ENCODE measurements at places on chromosomes 16 and 17.
A peak's percentile ranks its signal among the peaks of the same experiment; 100 is the strongest.

- no peak for DNase-seq
Observed at GRCh38 chr16:81029930-81030604, 5.6 kb upstream of the ATMIN start.

DNA sequence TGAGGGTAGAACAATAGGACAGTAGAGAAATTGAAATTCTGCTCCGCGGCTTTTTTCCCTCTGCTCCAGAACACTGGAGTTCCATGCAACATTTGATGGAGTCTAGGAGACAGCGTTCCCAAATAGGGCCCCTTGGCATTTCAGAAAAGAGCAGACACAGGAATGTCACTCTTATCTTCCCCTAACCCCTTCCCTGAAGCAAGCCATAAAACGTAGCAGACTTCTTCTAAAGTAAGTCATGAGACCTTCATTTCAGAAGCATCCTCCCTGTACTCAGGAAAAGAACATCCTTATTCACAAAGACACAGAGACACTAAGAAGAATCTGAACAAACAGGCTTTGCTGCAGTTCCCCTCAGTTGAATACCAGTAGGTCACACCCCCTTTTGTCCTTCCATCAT is 296.1 kb upstream of the SOX9 start:
- peak; percentile 12 for DNase-seq

DNA sequence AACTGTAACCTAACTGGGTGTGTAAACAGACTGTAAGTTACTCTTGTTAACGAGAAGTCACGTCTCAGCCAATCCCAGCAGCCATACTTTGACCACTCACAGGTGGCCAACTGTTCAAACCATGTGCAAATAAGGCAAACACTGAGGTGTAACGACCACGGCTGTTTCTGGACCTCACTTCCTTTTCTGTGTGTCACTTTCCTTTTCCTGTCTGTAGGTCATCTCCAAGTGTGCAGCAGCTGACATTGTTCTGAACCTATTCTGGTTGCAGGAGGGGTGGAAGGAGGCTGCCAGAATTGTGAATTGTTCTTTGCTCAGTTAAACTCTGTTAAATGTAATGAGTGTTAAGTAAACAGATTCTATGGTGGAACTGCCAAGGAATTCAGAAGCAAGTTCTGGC is 627.4 kb downstream of the KCNJ2 start:
- DNase-seq = no peak

DNA sequence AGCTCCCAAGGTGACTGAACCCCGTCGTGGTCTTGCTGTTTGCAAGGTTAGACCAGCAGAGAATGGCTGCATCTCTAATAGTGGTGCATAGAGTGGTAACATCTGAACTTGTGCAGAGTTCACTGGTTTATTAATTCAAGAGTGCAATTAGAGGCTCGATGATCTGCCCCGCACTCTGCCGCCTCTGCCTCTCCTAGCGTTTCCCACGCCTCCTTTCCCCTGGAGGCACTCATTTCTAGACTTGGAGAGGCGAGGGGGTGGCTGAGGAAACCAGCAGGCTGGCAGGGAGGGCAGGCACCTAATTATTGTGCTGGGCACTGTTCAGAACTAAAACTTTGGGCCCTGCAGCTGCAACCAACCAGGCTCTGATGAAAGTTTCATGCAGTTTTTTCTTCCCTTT is 363.5 kb upstream of the EEF2KMT start:
- DNase-seq = no peak

DNA sequence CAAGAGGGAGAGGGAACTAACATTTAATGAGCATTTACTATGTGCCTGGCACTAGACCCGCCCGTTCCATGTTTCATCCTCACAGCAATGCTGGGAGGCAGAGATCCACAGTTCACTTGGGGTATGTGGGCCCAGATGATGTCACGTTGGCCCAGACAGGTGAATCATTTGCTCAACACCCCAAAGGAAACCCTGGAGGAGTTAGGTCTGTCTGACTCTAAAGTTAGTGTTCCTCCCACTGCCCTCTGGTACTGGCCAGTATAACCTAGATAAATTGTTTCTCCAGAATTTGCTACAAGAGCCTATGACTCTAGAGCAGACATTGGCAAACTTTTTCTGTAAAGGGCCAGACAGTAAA is 164.6 kb downstream of the VPS53 start:
- no peak for DNase-seq

- no peak for DNase-seq
Observed at GRCh38 chr16:78307824-78308528, 208.5 kb downstream of the WWOX start.

GRCh38 chr17:27538156-27538955 is 82.1 kb downstream of the KSR1 start:
- DNase-seq = no peak

DNA sequence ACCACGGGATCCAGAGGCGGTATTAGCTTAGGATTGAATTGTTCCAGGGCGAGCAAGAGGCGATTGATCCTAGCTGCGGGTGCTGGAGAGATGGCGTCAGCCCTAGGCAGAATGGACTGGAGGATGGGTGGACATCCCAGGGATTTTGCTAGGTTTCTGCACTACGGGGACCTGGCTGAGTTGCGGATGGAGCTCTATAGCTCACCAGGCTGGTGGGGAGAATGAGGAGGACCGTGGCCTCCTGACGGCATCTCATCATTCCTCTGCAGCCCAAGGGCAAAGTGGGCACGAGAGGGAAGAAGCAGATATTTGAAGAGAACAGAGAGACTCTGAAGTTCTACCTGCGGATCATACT is 614 bp downstream of the TMEM208 start:
- no peak for DNase-seq

GRCh38 chr17:34349751-34350150 is 6.5 kb upstream of the CCL13 start:
- DNase-seq = no peak

- no peak for DNase-seq
Observed at GRCh38 chr17:27462714-27463113, 6.5 kb downstream of the KSR1 start.

- DNase-seq = no peak
Observed at GRCh38 chr16:51615141-51615540, 464.1 kb upstream of the SALL1 start.

GRCh38 chr16:26672206-26672605 is 394.5 kb upstream of the C16orf82 start:
- DNase-seq = peak; percentile 47

DNA sequence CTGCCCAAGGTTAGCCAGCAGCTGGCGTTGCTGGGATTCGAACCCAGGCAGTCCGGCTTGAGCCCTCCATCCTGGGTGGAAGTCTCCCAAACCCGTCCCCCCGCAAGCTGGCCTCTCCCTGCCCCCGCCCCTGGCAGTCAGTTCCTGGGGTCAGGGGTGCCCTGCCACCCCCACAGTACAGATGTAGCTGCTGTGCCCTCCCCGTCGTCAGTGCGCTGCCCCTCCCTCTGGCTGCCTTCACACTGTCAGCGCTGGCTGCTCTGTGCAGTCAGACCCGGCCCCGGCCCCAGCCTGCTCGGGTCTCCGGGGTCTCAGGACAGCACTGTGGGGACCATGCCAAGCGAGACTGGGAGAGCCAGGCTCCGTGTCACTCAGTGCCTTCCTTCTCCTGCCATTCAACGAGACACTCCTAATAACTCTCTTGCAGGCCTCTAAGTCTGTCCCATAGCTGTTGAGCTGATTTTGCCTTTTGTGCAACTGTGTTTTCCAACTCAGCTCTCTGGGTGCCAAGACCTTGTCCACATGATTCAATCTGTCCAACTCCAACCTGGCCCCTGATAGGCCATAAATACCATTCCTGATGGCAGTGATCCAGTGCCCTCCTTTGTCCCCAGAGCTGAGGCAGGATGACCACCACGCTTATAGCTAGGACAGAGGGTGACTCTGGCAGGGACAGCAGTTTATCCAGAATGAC is 55.5 kb upstream of the IL34 start:
- DNase-seq = no peak

DNA sequence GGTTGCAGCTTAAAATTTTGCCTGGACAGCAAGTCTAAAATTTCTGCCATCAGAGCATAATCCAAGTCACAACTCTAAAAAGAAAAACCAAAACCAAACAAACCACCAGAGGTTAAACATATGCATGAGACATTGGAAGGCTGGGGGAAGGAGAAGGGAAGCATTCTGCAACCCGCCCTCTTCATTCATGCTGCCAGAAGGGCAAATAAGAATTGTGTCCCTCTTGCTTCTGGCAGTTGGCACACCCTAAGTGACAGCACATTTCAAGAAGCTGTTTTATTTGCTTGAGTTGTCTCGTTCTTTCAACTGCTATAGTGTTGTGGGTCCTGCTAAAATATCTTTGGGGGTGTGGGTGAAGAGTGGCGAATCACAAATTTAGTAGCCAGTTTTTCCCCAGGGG is 99.6 kb downstream of the SKAP1 start:
- no peak for DNase-seq

GRCh38 chr17:83099570-83100181 is 20.3 kb downstream of the METRNL start:
- peak; percentile 70 for DNase-seq

DNA sequence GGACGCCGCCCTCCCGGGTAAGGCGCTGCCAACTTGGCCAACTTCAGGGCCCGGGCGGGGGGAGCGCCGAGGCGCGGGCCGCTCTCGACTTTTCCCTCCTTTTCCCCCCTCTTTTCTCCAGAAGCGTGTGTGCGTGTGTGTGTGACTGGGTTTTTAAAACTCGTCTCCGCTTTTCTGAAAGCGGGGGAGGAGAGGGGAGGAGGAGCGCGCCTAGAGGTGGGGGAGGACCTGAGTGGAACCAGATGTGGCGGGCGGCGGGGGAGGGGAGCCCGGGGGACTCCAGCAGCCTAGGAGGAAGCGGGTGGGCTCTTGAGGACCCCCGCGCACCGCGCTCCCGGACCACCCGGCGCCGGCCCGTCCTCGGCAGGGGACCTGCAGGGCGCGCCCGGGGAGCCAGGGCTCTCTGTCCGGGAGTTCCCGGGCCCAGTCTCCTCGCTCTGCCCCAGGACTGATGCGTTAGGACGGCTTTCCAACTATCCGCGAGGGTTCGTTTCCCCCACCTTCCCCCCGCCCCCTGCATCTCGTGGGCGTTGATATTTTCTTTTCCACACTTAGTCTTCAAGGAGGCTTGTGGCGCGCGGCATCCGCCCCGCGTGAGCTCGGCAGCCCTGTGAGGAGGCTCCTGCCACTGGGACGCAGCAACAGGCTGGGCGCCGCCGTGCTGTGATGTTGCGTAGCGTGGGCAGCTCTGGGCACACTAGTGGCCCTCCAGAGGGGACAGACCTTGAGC is 599 bp downstream of the MRC2 start:
- DNase-seq = peak; percentile 78

DNA sequence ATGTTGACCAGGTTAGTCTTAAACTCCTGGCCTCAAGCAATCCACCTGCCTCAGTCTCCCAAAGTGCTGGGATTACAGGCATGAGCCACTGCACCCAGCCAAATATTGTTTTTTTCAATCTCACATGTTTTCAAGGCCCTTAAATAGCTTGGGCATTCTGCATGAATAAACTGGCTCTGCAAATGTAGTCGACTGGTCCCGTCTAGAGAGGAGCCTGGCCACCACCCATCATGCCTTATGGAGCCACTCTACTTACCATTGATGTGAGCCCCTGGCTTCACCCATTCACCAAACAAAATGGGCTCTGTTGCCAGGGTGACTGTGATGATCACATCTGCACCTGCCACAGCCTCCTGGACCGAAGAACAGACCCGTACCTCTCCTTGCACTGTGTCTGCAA is 10.8 kb downstream of the CRYM start:
- no peak for DNase-seq

DNA sequence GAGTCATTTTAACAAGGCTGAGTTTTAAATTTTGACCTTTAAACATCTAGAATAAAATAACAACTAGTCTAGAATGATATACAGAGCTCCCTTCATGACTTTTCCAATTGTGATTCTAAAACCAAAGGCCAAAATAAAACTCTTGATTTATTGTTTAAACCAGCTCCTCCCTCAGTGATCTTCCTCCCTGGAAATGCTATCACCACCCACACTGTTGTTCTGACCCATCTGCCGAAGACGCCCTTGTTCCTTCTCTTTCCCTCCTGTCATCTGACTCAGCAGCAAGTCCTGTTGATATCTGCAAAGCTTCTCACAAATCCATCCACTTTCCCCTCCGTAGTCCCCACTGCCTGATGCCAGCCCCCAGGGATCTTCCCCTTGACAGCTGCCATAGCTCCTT is 231.6 kb upstream of the DYNLRB2 start:
- DNase-seq = no peak

DNA sequence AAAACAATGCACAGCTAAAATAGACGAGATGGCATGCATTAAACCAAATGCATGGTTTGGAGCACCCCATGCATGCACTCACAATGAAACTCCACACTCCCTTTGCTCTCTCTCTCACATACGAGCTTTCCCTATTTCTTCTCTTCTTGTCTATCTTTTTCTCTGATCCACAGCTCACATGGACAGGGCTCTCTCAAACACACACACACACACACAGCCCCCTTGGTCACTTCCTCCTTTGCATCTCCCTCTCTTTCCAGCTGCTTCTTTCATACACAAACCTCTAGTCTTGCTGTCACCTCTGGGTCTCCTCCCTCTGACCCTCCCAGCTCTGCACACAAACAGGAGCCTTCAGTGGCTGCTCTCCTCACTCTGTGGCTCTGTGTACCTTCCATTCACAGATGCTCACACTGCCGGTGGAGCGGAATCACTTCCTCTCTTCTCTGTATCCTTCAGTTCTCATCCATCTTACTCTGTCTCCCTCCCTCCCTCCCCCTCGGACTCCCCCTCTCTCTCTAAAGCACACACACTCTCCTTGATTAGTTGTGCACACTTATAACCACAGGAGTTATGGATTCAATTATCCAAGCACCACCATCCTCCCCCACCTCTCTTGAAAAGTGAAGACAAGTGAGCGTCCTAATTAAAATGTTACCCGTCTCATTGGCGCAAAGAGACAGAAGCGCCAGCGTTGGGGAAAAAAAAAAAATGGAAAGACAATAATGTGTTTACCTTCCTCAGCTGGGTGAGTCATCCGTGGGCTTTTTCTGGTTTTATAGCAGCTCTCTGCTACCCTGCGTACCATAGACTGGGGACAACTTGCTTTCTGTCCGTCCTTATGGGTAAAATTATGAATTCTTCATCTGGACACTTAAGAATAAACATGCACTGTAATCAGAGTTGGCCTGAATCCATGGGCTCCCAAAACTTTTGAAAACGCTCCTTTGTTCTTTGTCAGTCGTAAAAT is 90.8 kb downstream of the SHISA6 start:
- DNase-seq = peak; percentile 35

GRCh38 chr17:78400581-78401240 is 22.3 kb downstream of the PGS1 start:
- DNase-seq = no peak

- peak; percentile 32 for DNase-seq
Observed at GRCh38 chr17:29151567-29151966, 28.6 kb downstream of the MYO18A start.
